ENCODE measurements at places on chromosomes 1 and 21.

DNA sequence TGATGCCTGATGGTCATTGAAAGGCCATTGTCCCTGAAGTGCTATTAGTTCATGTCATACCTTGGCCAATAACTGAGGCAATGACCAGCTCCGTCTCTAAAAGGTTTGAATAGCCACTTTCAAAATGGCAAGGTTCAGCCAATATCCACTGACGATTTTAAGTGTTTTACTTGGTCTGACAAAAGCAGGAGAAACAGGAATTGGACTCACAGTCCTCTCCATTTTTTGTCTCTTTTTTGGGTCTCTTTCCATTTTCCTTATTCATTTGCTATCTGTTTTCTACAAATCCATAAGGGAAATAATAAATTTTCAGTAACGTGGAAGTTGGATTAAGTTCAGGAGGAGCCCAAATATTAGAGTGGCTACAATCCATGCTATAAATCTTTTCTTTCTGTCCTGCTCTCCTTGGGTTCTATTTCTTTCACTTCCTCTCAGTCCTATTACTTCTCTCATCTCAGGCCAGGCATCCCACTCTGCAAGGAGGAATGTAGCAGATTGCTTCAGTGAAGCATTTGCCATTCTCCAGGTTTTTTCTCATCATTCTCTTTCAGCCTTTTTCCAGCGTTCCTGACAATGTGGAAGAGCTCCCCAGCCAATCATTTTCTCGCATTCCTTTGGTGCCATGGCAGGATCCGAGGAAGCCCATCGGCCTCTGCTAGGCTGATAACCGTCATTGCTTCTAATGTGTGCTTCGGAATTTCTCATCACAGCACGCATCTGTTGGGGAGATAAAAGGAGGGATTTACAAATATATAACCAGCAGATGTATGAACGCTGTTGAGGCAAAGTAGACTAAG lies 414.5 kb downstream of the ADGRL2 start:
- no peak for DNase-seq

DNA sequence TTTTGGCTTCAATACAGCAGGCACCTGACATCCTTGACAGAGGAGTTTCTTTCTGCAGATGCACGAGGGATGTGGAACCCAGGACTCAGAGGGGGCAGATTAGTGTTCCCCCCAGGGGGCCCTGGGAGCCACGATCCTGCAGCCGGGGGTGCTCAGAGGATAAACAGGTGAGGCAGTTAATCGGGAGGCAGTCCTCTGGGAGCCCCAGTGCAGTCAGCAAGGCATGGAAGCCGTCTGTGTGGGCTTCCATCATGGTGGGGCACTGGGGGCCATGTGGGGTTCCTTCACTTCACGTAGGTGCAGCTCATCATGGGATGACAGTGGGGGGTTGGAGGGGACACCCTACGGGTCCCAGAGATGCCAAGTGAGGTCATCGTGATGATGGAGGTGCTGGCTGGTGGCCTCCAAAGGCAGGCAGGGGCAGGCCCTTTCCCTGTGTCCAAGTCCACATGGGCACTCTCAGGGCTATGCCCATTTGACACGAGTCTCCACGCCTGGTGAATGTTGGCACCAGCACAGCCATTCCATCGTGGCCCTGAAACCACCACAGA lies 59.3 kb upstream of the ABCG1 start:
- no peak for DNase-seq

DNA sequence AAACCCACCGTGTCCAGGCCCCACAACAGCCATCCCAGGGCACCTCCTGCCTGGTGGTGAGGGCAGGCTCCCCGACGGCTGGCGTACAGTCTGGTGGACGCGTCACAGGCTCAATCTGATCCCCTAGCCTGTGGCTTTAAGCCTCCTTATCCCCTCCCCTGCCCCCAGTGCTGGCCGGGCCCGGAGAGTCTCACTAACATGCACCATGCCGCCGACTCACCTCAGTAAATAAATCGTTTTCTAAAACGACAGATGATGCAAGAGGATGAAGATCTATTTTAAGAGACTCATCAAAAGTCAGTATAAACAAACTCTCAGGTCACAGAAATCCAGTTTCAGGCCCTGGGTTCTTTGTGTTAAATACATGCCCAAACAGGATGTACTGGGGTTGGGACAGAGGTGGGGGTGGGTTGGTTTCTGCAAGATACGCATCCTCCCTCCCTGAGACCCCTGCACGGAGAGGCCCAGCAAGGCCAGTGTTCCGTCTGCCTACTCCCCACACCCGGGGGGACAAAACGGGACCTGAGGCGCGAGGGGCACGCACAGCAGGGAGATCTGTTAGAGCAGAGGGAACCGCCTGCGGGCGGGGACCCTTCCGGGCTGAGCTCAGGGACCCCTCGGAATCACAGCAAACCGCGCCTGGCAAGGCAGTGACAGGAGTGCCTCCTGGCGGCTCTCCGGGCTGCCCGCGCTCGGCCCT lies 3.1 kb downstream of the PANK4 start:
- no peak for DNase-seq

GRCh38 chr21:41834926-41835663 lies 44.0 kb downstream of the PRDM15 start:
- DNase-seq = no peak

Data from iPS DF 19.7 (cell line).